Hematopoietic multipotent progenitor cell treated with erythropoietin and hydrocortisone succinate and interleukin-3 and kit ligand, for 4 days (in vitro differentiated cells): ENCODE measurements at places on chromosomes 1 and 21.

DNA sequence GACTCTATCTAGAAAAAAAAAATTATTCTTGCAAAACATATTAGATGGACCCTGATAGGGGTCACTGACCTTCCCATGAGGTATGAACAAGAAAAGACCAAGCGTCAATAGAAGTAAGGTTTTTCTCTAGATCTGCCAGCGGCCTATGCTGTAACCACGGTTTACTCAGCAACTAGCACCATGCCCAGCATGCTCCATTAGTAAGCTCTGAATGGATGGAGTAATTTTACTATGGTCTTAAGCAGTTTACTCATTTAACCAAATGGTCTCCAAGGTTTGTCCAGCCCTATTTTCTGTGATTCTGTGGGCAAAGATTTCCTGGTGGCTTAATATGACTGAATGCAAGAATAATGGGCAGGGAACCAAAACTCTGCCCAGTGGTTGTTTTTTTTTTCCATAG lies 113.9 kb downstream of the ADSS2 start:
- DNase-seq: no peak

DNA sequence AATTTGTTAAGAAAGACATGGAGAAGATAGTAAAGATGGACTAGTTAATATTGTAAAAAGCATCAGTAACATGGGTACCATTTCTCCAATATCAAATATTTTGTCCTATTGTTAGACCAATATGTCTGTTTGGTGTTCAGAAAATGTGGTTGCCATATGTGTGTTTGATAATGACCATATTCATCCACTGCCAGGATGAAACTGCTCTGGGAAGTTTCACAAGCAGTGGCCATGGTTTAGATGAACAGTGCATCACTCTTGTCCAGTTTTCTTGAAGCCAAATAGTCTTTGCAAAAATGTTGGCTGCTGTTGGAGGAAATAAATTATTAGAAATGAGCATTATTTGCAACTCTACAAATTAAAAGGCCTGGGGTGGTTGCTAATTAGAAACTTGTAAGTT lies 333.8 kb downstream of the NUF2 start:
- no peak for DNase-seq

- DNase-seq: no peak
Measured at GRCh38 chr21:45856442-45856841, 125.1 kb upstream of the COL6A1 start.

- no peak for DNase-seq
Measured at GRCh38 chr1:165536016-165536415, 7.8 kb upstream of the LRRC52 start.

GRCh38 chr1:229283183-229283611 lies 12.3 kb downstream of the RAB4A start:
- no peak for DNase-seq
